Myometrial cell (primary cell): ENCODE measurements at places on chromosomes 11 and 22. TPM values are rescaled to one million over a fixed set of nuclear protein-coding genes. Genes with fewer than 3 reads are reported as not detected.

Gene APLNR
- total RNA-seq, result not detected in 2 replicates

Gene ARHGAP20
- total RNA-seq, result 1.2 and 2.3 TPM in 2 replicates

Gene TYR
- not detected in 2 replicates for total RNA-seq

Gene MS4A4A
- total RNA-seq, result not detected in 2 replicates

Gene KCNJ1
- not detected in 2 replicates for total RNA-seq

Gene MS4A18
- total RNA-seq, result not detected in 2 replicates

Gene FIBIN
- 66.0 and 74.6 TPM in 2 replicates for total RNA-seq

Gene VPREB3
- total RNA-seq, result not detected in 2 replicates

Gene MS4A1
- total RNA-seq, result not detected in 2 replicates

Gene PNPLA2
- 16.7 and 25.2 TPM in 2 replicates for total RNA-seq

Gene SLC17A6
- total RNA-seq, result not detected in 2 replicates

Gene SPECC1L
- total RNA-seq, result 18.7 and 21.1 TPM in 2 replicates

Gene UCP2
- total RNA-seq, result 2.7 and 13.0 TPM in 2 replicates

Gene RASSF10
- not detected in 2 replicates for total RNA-seq

Gene RRP7A
- 37.9 and 49.0 TPM in 2 replicates for total RNA-seq

Gene DCDC1
- not detected in 2 replicates for total RNA-seq

Gene NRIP3
- total RNA-seq, result 10.7 and 12.4 TPM in 2 replicates

Gene KCNJ4
- not detected in 2 replicates for total RNA-seq

Gene PHOX2A
- 1.2 TPM in 1 of 2 replicates, not detected in the other for total RNA-seq

Gene CADM1
- not detected in 2 replicates for total RNA-seq

Gene CNTF
- total RNA-seq, result 0.71 TPM in 1 of 2 replicates, not detected in the other

Gene LMNTD2
- 0.29 TPM in 1 of 2 replicates, not detected in the other for total RNA-seq

Gene OR8G5
- total RNA-seq, result not detected in 2 replicates
